HCT116 (cell line): ENCODE measurements at places on chromosomes 16 and 17. TPM values are rescaled to one million over a fixed set of nuclear protein-coding genes. Genes with fewer than 3 reads are reported as not detected.

GRCh38 chr16:30509081-30509765 is 17.1 kb downstream of the ZNF768 start:
- no peak for DNase-seq

DNA sequence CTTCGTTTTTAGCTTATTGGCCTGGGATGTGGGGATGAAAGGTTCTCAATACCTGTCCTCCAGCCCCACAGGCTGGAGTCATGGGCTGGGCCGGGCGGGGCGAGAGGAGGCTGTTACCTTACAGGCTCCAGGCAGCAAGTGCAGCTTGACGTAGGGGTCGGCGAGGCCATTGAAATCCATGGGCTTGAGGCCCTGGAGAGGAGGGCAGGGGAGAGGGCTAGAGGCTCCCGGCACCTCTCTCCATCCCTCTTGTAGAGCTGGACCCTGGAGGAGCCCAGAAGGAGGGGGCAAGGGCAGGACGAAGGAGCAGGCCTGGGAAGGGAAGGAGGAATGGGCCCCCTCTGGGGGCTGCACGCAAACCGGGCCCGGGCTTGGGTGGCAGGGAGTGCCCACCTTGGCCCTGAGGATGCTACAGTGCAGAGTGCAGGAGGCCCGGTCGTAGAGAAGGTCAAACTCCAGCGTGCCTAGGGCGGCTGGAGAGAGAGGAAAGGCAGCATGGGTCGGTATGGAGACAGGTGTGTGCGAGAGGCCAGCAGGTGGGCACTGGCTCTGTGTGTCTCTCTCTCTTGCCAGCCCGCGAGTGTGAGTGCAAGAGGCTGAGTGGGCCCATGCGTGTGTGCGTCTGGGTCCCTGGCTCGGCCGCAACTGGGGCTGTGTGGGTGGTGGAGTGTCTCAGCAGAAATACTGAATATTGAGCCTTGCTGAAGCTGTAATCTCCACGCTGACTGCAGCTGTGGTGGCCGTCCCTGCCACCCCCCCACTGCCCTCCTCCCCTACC is 1.6 kb downstream of the DOC2A start:
- no peak for DNase-seq

Gene NAGS
- 10.0 TPM for total RNA-seq

Gene SLC47A1
- total RNA-seq = 0.17 TPM
